Renal cortex interstitium (tissue), 15 donors: ENCODE measurements at places on chromosomes 12 and 14. TPM values are rescaled to one million over a fixed set of nuclear protein-coding genes. Genes with fewer than 3 reads are reported as not detected.

Gene NFATC4
- 58.4 TPM for polyA plus RNA-seq

Gene GPR68
- 4.2 TPM for polyA plus RNA-seq

Gene IL31
- polyA plus RNA-seq = not detected

Gene CAPRIN2
- polyA plus RNA-seq = 50.7 TPM

Gene RILPL2
- polyA plus RNA-seq = 5.2 TPM

Gene FAM186B
- 3.0 TPM for polyA plus RNA-seq

Gene TAS2R10
- 3.3 TPM for polyA plus RNA-seq

Gene AP5M1
- 51.2 TPM for polyA plus RNA-seq

Gene AQP6
- polyA plus RNA-seq = 27.6 TPM

Gene LRRC10
- polyA plus RNA-seq = not detected

Gene CIROP
- polyA plus RNA-seq = not detected

Gene PXN
- polyA plus RNA-seq = 56.7 TPM

Gene SLC22A17
- polyA plus RNA-seq = 79.3 TPM

Gene SRRM4
- polyA plus RNA-seq = 0.03 TPM

Gene HHIPL1
- polyA plus RNA-seq = 2.4 TPM

Gene PTGER2
- polyA plus RNA-seq = 7.2 TPM

Gene NID2
- polyA plus RNA-seq = 122 TPM

Gene KRT72
- polyA plus RNA-seq = not detected

Gene TAS2R7
- not detected for polyA plus RNA-seq

Gene MDM2
- polyA plus RNA-seq = 72.0 TPM

Gene PIWIL1
- 0.43 TPM for polyA plus RNA-seq

Gene SYNE3
- 2.1 TPM for polyA plus RNA-seq

Gene PCED1B
- 3.3 TPM for polyA plus RNA-seq

Gene CYP27B1
- polyA plus RNA-seq = 1.2 TPM

Gene LRRK2
- polyA plus RNA-seq = 25.2 TPM

Gene KRT77
- not detected for polyA plus RNA-seq

Gene BCL11B
- 2.7 TPM for polyA plus RNA-seq

Gene HOXC12
- polyA plus RNA-seq = not detected

Gene SIX4
- 6.8 TPM for polyA plus RNA-seq

Gene GPR65
- polyA plus RNA-seq = 0.80 TPM

Gene CLMN
- 22.0 TPM for polyA plus RNA-seq

Gene RILPL1
- polyA plus RNA-seq = 15.0 TPM

Gene GLT8D2
- polyA plus RNA-seq = 12.1 TPM

Gene BHLHE41
- polyA plus RNA-seq = 1.4 TPM

Gene PELI2
- polyA plus RNA-seq = 27.5 TPM

Gene IL22
- polyA plus RNA-seq = not detected

Gene ACVRL1
- polyA plus RNA-seq = 29.9 TPM

Gene SLC4A8
- 4.1 TPM for polyA plus RNA-seq
